Stimulated activated CD8-positive, alpha-beta memory T cell treated with anti-CD3 and anti-CD28 coated beads, Interleukin-4, amount 100 ng/mL, for 1 hour (primary cell): ENCODE measurements at places on chromosomes 3 and 15.

DNA sequence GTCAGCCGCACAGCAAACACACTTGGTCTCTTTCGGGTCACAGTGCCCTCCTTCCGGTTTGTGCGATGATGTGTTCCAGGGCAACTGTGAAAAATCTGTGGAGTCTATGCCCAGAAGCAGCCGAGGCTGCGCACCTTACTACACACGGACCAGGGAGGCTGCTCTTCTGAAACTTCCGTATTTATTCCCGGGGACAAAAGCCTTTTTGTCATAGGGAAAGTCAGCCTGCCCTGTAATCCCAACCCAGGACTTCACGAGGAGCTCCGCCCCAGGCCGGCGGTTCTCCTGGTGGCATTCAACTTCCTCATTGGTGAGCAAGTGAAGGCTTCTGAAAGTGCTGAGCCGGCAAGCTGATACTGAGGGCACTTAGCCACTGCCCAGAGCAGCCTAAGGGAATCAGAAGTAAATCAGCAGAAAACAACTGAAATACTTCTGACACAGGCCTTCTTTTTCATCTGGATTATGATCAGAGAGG lies 126.5 kb downstream of the FMN1 start:
- no peak for DNase-seq

DNA sequence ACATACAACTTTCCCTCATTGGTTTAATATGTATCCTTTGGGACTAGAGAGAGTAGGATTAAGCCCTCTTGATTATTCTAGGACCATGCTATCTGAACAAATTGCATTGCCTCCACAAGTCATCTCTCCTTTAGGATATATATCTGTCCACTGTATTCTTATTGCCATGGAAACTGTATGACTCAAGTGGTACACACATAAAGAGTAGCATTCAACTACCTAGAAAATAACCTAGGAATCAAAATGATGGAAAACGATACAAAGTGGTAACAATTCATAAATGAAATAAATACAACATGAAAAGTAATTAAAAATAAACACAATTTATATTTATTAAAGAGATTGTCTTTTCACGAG lies 212.1 kb upstream of the P2RY1 start:
- DNase-seq = no peak

GRCh38 chr3:62361261-62361660 lies 12.1 kb downstream of the FEZF2 start:
- no peak for DNase-seq

GRCh38 chr3:182906036-182906435 lies 74.3 kb downstream of the DCUN1D1 start:
- DNase-seq = no peak

- no peak for DNase-seq
Observed at GRCh38 chr15:38541026-38541425, 23.6 kb downstream of the RASGRP1 start.

GRCh38 chr3:74613521-74614106 lies 845 bp downstream of the CNTN3 start:
- no peak for DNase-seq

GRCh38 chr3:56190771-56191305 lies 277.4 kb downstream of the ERC2 start:
- DNase-seq = no peak

GRCh38 chr3:3209057-3209456 lies 29.6 kb upstream of the CRBN start:
- DNase-seq = no peak

GRCh38 chr15:32723171-32723948 lies 5.6 kb downstream of the GREM1 start:
- no peak for DNase-seq

GRCh38 chr15:25246641-25247406 lies 192.0 kb downstream of the UBE3A start:
- no peak for DNase-seq

- no peak for DNase-seq
Observed at GRCh38 chr15:101503296-101503599, 13.7 kb upstream of the PCSK6 start.

- no peak for DNase-seq
Observed at GRCh38 chr3:906739-907138, 186.1 kb upstream of the CNTN6 start.

GRCh38 chr3:154123906-154124305 lies 2.7 kb downstream of the ARHGEF26 start:
- DNase-seq = no peak

GRCh38 chr15:53031469-53031868 lies 241.3 kb upstream of the ONECUT1 start:
- no peak for DNase-seq

DNA sequence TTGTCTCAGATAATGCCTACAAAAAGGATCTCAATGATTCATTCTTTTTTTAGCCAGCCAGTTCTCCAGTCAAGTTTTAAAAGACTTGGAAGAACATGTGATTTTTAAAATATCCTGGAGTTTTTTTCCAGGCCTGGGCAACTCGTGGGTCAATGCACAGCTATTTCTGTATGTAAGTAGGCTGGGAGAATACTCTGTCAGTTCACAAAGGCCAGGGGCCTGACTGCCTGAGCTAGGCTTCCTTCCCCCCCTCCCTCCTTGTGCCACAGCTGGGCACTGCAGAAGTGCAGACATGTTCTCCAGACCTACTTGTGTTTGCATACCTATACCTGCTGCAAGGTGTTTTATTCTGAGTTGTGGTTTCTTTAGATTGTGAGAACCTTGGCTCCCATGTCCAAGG lies 43.7 kb downstream of the CTDSPL start:
- DNase-seq = no peak

- DNase-seq = no peak
Observed at GRCh38 chr3:81581966-81582599, 179.4 kb downstream of the GBE1 start.

- no peak for DNase-seq
Observed at GRCh38 chr3:88336894-88337293, 187.1 kb downstream of the C3orf38 start.

DNA sequence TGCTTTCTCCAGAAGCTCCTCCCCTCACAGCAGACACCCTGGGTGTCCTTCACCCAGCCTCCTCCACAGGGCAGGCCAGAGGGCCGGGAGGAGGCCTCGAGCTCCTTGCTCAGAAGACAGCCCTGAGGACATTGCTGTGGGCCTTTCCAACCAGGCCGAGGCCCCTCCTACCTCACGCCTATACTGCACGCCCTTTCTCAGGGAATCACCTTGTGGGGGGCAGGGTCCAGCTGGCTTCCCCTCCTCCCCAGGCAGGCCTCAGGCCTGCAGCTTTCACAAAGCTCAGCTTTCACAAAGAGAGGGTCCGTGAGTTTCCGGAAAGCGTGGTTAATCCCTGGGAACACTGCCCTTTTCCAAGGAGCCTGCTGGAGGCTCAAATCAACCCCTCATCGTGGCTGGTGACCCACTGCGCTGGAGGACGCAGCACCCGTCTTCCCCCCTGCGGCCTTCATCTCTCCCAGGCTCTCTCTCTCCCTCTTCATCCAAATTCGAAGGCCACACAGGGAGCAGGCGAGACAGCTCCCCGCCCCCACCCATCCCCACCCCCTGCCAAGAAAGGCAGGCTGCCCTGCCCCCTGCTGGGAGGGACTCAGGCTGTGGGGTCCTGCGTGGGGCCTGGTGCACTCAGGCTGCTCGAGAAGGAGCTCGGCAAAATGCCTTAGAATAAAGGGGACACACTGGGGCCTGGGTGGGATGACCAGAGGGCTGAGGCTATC lies 79.4 kb downstream of the OCA2 start:
- no peak for DNase-seq

DNA sequence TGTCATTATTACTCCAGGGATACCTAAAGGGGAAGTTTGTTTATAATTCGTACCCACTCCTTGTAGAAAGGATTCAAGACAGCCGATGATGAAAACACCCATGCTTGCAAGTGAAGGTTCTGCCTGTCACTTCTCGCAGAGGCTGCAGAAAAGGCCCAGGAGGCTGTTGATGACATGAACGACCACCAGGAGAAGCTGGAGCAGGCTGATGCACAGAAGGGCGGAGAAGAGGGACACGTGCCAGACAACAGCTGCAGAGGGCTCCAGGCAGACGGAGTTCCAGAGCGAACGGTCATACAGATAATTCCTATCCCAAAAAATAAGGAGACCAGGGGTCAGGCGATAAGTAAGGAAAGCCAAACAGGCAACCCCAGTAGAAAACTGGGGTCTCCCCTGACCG lies 5.7 kb upstream of the DYNLT2B start:
- no peak for DNase-seq

GRCh38 chr15:99616129-99616528 lies 50.3 kb downstream of the MEF2A start:
- no peak for DNase-seq

DNA sequence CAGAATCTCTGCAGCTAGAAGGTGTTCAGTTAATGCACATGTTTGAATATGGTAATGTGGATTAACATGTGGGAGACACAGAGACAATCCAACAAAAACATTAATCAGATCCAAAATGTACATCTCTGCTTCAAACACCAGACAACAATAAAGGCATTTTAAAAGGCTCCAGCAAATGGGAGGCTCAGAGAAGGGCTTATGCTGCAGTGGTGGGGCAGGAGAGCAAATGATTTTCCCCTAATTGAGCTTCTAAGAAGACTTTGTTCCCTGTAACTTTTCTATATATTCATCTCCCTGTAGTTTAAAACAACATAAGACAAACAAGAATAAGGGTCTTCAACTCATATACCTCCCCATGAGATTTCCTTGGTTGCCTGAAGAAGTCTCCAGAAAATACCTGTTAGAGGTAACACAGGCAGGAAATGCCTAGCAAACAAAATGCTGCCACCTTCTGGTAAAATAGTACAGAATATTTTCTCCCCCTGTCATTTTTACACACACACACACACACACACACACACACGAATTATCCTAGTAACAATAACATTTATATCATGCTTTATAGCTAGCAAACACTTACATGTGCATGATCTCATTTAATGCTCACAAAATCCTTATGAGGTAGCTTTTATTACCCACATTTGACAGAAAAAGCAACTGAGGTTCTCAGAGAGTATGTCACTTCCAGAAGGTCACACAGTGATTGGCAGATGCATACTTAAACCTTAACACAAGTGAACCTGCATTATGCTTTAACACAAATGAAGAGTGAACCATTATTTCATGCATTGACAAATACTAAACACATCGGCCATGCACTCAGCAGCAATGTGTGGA lies 123.4 kb upstream of the MB21D2 start:
- DNase-seq = no peak

GRCh38 chr3:190009614-190010013 lies 111.1 kb downstream of the P3H2 start:
- no peak for DNase-seq

DNA sequence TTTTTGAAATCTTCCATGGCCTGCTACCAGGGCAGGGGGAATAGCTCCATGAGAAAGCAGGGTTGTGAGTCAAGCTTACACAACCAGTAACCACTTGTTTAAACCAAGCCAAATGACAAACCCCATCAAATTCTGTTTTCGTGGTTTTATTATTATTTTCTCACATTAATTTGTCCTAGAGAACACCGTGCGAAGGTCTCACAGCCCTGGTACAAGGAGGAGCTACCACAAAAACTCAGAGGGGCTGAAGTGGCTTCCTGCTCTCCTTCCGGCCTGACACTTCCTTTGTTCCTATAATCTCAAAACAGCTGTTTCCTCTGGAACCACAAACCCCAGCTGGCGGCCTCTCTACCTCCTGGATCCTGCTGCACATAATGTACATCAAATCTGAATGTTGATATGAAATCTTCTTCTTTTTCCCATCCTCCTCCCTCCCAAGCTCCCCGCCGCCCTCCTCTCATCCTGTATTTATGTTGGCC lies 375.9 kb downstream of the MCTP2 start:
- no peak for DNase-seq

GRCh38 chr3:84985795-84986194 lies 27.0 kb downstream of the CADM2 start:
- no peak for DNase-seq

DNA sequence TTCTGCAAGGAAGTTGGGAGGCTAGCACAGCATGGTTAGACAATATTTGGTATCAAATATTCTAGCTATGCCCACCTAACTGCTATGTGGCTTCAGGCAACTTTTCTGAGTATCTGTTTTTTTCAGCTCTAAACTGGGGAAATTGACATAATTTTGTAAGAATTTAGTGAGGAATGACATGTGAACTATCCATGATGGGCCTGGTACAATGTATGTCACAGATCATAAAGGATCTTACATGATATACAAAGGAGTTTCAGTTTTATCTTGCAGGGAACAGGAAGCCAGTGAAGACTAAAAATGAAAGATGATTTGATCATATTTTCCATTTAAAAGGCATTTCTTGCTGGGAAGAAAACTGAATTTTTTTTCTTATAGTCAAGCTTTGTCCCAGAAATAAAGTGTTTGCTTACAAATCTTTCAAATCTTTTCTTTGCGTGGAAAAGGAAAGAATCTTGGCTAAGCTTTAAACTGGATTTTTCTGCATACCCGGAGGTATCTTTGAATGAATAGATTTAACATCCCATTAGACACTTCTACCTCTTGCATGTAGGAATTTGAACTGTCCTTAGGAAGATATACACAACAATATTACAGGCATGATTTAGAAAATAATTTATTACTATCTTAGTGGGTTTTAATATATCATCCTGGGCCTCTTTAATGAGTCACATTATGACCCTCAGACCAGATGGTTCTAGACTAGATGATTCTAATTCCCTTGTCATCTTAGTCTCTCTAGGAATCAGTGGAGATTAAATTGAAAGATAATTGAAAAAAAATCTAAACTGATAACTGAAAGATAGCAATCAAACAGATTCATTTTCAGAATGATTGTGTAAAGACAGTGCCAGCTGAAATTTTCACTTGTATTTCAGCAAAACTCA lies 436.0 kb upstream of the THBS1 start:
- DNase-seq = no peak

DNA sequence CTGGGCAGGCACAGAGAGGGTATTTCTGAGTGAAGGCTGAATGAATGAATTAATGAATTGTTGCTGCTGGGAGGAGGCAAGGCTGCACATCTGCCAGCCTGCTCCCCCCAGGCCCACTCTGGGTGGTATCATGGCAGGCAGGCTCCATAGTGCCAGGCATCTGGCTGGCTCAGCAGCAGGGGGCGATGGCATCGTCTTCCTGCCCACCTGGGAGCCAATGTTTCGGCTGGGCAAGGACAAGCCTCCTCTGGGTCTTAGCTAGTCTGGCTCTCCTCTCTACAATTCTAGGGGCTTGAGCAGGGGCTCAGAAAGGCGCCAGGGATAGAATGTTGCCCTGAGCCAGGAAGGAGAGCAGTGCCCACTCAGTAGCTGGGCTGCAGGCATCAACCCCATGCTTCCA lies 1.7 kb upstream of the TLR9 start:
- DNase-seq = no peak

DNA sequence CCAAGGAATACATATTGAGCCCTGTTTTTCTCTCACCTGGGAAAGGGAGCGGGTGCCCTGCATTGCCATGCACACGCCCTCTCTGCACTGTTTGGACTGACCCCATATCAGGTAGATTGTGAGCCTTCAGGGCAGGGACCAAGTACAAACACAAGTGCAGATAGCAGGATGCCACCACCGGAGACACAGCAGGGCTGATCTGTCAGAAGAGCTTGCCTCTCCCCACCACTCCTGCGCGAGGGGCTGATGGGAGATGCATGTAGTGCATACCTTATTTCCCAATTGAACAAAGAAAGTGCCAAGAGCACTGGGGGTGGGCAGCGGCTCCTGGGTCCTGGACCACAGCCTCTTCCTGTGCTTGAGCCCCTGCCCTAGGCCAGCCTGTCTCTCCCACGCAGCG lies 9.0 kb upstream of the SLCO2A1 start:
- DNase-seq = no peak
